ENCODE measurements at places on chromosomes 7 and 10.

- DNase-seq, result no peak
Measured at GRCh38 chr7:108711611-108712010, 141.9 kb downstream of the DNAJB9 start.

- DNase-seq, result no peak
Measured at GRCh38 chr10:123854498-123854897, 37.1 kb downstream of the CPXM2 start.

DNA sequence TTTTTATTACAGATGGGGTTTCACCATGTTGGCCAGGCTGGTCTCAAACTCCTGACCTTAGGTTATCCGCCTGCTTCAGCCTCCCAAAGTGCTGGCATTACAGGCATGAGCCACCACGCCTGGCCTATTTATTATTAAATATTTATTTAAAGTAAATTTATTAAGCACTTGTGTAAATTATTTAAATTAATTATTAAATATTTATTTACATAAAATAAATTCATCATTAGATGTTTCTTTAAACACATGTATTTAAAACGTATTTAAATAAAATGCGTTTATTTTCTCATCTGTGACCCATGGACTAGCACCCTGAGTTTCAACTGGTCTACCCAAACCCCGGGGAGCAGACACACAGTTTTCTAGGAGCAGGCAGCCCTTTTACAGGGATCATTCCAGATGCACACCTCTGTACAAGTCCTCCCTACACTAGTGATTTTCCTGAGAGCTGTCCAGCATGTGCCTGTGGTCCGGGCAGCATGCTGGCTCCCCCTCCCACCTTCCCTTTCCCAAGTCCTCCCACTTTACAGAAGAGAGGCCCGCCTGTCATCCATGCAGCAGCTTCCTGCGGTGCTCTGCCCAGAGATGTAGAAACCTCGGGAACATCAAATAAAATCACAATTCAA lies 89.2 kb upstream of the ATP6V0A4 start:
- DNase-seq, result no peak

GRCh38 chr10:77380191-77380590 lies 257.4 kb downstream of the KCNMA1 start:
- DNase-seq, result peak; percentile 45

DNA sequence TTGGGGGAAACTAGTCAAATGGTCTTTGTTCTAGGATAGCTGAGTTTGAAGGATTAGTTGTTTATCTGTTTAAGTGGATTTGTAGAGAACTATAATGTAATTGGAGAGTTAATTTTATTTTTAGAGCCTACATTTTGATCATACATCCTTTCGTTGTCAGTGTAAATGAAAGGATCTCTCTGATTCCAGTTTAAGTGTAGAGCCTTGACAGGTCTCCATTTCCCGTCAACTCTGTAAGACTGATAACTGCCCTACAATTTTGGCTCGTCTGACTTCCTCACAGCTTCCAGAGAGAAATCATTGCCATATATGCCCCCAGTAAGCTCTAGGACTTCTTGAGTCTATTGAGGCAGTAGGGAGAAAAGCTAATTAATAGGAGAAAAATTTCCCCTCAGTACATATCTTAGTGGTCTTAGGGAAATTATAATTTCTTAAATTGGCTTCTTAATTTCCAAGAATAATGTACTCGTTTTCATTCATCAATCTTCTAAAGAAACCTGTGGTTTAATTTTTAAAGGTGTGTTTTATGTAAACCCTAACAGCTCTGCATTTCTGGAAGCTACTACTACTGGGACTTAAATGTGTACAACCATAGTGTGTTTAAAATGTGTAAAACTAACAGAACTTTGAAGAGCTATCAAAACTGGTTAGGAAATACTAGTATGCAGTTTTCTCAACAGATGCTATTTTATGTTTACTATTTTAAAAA lies 3.8 kb downstream of the KMT2E start:
- DNase-seq, result no peak

- DNase-seq, result no peak
Measured at GRCh38 chr7:125465527-125465926, 535.9 kb upstream of the POT1 start.

DNA sequence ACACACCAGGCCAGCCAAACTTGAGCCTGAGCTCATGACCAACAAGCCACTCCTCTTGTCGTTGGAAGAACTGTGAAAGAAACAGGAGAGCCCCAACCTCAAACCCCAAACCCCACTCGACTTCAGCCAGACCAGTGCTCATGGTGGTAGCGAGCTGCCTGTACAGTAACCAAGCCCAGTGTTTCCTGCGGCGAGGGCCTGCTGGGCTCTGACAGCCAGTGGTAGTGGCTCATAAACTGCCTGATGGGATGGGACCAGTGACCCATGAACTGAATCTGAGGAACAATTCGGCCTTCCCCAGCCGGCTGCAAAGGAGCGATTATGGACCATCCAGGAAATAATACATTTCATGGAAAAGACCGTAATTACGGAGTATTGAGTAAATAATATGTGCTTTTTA lies 191.9 kb downstream of the RPS24 start:
- no peak for DNase-seq

GRCh38 chr7:16753932-16754855 lies 639 bp downstream of the TSPAN13 start:
- DNase-seq, result no peak

DNA sequence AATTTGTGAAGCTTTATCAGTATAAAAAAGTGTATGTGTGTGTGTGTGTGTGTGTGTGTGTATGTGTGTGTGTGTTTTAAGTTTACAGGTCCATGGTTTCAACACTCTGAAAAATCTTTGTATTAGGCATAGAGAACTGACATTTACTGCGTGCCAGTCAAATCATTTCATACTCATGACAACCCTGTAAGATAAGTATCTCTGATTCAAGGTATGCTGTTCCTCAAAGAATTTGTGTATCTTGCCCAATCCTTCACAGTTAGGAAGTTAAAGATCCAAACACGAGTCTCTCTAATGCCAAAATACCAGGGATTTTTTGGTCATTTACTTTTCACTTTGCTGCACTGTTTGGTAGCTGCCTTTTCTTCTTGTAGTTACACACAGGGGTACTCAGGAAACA lies 1121.3 kb upstream of the AUTS2 start:
- DNase-seq, result no peak

GRCh38 chr10:132449811-132450181 lies 52.8 kb downstream of the PWWP2B start:
- no peak for DNase-seq

- DNase-seq, result no peak
Measured at GRCh38 chr10:104045151-104046089, 40.3 kb downstream of the COL17A1 start.

DNA sequence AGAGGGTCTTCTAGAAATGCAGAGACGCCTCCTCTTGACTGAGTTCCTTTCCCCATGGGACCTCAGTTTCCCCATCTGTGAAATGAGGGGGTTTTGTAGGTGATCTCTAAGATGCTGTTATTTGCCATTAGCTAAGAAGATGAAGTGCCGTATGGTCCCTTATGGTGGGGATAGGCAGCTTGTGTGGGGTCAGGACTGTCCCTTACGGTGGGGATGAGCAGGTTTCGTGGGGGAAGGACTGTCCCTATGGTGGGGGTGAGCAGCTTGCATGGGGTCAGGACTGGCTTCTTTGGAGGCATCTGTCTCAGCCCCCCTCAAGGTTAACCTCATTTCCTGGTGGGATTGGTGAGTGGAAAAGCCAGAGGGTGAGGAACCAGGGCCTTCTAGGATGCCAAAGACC lies 148.3 kb upstream of the GPR26 start:
- no peak for DNase-seq

DNA sequence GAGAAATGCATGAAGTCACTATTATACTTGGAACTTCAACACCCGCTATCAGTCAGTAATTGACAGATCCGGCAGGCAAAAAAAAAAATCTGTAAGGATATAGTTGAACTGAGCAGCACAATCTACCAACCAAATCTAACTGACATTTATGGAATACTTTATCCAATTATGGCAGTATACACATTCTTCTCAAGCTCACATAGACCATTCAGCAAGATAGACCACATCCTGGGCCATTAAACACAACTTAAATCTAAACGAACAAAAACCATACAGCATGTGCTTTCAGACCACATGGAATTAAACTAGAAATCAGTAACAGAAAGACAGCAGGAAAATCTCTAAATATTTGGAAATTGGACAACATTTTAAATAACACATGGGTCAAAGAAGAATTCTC lies 112.7 kb downstream of the MPP7 start:
- DNase-seq, result no peak

GRCh38 chr7:25926009-25926408 lies 226.0 kb upstream of the NFE2L3 start:
- no peak for DNase-seq

DNA sequence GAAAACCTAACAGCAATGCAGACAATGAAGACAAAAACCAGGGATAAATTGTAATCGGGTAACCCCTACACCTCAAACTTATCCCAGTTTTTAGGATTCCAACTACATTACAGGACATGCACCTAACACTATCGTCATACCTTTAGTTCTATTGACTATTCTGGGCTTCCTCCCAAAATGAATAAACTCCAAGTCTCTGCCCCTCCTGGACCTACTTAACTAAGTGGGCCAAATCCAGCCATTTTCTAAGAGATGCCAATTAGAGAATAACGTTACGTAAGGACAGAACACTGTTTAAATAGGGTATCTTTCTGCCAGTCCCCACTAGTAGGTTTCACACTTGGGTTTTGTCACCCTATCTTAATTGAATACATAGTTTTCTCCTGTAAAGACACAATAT lies 253.1 kb upstream of the MKLN1 start:
- DNase-seq, result no peak

- DNase-seq, result no peak
Measured at GRCh38 chr7:11727864-11728263, 104.1 kb downstream of the THSD7A start.

DNA sequence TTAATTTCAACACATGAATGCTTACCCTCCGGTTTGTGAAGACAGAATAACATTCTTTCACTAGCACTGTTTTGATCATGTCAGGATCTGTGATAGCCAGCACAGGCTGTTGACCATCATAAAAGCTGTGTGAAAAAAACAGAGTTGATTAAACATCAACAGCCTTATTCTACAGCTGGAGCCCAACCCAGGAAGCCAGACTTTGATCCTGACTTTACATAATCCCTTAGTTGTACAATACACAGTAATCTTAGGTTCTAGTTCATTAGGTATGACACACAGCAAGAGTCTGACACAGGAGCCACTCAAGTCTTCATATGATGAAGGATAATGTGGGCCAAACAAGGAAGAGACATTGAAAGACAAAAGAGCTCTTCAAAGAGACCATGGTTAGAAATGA lies 11.4 kb downstream of the CYP3A4 start:
- no peak for DNase-seq
